ENCODE measurements at places on chromosomes 2 and 18.

DNA sequence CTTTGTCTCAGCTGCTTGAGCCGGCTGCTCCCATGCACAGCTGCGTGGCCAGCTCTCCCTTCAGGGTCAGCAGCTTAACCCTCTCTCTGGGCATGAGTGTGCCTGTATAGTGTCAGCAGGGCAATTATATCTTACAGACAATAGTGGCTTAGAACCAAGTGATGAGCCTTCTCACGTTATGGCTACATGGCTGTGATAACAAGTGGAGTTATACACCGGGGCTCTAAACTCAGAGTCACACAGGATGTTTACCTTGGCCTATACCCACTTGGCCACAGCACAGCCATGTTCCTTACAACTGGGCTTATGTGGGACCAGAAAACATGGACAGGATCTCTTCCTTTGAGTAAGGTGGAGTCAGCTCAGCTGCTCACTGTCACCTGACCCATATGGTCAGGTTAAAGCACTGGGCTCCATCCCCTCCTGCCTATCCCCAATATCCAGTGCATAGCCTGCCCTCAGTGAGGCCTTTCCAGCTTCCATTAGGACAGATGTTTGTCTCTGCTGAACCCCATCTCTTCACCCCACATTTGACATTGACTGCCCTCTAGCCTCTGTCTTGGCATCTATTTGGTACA lies 294.2 kb upstream of the NCKAP5 start:
- no peak for DNase-seq

GRCh38 chr18:2655954-2656236 lies 369 bp downstream of the SMCHD1 start:
- DNase-seq: no peak

DNA sequence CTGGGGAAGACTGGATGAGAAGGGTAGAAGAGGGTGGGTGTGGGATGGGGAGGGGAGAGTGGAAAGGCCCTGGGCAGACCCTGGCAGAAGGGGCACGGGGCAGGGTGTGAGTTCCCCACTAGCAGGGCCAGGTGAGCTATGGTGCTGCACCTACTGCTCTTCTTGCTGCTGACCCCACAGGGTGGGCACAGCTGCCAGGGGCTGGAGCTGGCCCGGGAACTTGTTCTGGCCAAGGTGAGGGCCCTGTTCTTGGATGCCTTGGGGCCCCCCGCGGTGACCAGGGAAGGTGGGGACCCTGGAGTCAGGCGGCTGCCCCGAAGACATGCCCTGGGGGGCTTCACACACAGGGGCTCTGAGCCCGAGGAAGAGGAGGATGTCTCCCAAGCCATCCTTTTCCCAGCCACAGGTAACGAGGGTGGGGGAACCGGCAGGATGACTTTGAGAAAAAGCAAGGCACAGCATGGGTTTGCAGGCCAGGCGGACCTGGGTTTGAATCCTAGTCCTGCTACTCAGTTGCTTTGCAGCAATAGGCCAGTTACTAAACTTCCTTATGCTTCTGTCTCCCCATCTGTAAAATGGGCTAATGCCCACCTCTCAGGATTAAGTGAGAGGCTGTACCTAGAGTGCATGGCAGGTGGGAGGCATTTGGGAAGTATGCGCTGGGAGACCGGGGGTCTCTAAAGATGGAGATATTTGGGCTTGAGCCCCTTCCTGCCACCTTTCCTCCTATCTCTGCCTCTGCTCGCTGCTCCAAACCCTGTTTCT lies at the start of gene INHA:
Gene INHA, plus strand, starts transcription at position 74 of the 765 bp plus-strand sequence. Its CDS starts 65 bp downstream, at position 139.
- no peak for DNase-seq

- no peak for DNase-seq
Observed at GRCh38 chr2:3265981-3266924, 111.4 kb downstream of the EIPR1 start.

GRCh38 chr2:30267161-30267975 lies 36.0 kb downstream of the LBH start:
- peak; percentile 49 for DNase-seq

DNA sequence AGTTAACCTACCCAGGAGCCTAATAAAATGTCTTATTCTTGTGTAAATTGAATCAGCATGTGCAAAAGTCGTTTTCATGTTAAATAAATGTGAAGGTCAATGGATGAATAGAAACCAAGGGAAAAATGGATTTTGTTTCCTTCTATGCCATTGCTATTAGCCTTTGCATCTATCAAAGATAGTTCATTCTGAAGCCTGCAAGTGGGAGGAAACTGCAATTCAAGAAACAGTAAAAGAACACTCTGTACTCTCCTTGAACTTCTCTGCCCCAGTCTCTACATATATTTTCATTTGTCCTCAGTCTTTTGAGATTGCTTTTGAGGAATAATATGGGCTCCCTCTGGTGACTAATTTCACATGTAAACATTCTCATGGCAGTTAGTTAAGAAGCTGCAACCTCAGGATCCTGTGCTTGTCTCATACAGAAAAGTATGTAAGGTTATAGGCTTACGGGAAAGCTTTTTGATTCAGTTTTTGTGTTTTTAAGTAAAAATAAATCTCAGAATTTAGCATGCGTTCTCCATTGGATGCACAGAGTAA lies 1590.0 kb upstream of the LRRTM1 start:
- no peak for DNase-seq

GRCh38 chr2:224072541-224073188 lies 33.6 kb upstream of the SERPINE2 start:
- no peak for DNase-seq

DNA sequence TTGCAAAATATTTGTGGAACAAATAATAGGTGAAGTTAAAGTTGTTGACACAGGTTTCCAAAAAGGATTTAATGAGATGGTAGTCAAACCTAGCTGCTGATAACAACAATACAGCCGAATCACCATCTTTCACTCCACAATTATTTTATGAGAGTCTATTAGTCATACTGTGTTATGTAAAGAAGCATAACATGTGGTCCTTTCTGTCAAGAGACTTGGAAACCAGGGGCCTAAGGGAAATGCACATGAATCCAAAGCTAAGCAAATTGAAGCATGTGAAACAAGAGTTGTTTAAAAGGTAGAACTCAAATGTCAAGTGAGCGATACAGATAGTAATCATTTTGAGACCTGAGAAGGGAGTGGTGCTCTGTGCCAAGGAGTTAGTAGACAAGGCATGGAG lies 16.0 kb downstream of the CD28 start:
- DNase-seq: no peak

GRCh38 chr2:70515938-70516337 lies 37.7 kb downstream of the TGFA start:
- no peak for DNase-seq

DNA sequence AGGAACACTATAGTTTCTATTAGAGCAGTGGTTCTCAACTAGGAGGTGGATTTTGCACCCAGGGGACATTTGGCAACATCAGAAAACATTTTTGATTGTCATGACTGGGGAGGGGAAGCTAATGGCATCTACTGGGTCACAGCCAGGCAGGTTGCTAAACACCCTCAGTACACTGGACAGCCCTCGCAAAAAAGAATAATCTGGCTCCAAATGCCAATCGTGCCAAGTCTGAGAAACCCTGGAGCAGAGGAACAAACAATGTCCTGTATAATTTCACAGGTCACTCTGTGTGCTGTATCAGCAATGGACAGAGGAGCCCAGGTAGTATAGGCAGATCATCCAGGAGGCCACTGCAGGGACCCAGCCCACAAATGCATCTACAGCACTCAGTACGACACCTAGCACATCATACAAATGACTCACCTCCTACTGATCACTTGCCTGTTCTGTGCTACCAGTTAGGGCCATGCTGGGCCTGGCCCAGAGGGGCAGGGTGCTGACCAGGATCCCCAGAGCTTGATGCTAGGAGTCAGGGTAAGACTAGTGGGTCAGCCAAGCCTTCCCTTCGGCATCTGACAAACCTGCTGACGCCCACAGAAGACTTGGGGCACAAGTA lies 37.6 kb downstream of the SFXN5 start:
- no peak for DNase-seq

DNA sequence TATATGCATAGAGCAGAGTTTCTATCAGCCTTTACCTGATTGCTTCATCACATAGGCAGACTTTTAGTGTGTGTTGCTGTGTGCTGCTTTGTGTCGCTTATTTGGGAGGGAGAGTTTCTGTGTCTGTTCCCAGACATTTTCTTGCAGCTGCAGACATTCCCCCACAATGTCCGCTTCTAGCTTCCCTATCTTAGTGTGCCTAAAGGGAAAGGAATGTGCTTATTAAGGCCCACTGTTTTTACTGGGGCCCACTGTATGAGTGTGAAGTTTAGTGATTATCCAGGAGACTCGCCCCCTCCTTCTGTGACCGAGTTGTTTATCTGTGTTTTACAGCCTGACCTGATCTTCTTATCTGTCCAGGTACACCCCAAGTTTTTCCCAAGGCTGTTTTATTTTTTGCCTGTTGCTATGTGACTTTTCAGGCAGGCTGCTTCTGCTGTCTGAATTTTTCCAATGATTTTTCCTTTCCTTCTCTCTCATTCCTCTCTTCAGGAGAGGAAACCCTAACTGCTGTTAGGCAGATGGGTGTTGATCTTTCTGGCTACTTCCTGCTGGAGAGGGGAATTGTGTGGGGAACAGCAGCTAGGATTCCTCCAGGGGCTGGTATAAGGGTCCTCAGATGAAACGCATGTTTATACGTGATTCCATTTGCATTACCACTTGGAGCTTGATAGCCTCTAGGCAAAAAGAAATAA lies 47.6 kb downstream of the STK17B start:
- no peak for DNase-seq

DNA sequence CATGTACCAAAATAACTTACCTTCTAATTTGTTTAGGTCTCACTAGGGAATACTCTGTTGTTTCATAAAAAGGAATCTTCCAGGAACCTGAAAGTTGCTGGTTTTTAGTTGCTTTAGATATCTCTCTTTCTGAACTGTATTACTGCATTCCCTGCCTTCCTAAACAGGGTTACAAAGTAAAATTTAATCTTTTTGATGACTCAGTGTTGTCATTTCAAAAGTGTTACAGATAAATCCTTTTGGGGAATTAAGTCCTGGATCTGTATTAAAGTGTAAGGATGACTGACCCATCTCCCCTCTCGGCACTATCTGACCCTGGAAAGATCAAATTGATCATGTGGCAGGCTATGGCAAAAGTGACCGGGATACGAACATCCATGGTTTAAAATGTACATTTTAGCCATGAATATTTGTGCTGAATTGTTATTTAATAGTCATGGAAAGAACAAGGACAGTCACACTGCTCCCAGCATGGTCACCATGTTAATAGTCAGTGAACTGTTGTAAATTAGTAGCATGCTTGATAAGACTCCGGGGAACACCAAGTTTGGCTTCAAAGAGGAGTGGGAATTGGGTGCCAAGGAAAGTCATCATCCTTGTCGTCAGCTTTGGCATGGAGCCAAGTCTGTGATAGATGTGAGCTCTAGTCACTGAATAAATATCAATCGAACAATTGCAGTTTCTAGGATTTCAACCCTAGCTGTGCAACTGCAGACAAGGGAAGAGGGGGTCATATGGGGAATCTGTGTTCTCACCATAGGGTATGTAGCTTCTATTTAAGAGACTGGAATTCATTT lies 4.2 kb downstream of the PLEKHA3 start:
- DNase-seq: no peak

DNA sequence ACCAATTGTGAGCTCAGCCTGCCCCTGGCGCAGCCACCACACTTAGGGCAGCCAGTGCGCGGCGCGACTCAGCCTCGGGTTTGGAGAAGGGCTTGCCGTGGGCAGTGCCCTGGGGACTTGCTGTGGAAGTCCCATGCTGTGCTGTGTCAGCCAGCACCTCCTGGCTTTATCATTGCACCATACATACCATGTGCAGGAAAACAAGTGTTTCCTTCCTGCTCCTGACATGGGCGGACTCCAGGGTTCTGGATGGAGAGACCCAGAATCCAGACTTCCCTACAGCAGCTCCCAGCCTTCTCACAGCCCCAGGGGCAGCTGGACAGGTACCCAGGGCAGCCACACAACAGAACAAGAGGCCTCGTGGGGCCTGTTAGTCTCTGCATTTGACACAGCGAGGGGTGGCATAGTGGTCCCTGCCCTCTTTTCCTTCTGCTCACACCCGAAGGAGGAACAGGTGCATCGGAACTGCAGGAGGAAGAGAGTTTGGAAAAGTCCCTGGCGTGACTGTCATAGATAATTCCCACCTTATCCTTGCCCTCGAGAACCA lies 54.2 kb downstream of the SDC1 start:
- no peak for DNase-seq

Data from activated naive CD8-positive, alpha-beta T cell treated with anti-CD3 and anti-CD28 coated beads for 36 hours (primary cell).